ENCODE measurements at places on chromosomes 12 and 14. TPM values are rescaled to one million over a fixed set of nuclear protein-coding genes. Genes with fewer than 3 reads are reported as not detected.

Gene KCNA5
- polyA plus RNA-seq, result not detected

DNA sequence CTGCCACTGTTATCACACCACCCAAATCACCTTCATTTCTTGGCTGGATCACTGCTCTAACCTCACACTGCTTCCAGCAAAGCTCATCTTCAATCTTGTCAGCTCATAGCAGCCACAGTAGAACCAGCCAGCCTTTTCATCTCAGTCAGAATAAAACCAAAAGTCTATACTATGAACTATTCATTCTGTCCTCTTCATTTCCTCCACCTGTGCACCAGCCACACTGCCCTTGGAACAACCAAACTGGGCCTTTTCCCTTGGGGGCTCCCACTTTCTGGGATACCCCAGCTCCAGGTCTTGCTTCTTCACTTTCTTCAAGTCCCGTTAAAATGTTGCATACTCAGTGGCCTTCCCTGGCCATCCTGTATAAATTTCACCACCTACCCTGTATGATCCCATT is 234.4 kb upstream of the DAAM1 start:
- DNase-seq, result no peak

DNA sequence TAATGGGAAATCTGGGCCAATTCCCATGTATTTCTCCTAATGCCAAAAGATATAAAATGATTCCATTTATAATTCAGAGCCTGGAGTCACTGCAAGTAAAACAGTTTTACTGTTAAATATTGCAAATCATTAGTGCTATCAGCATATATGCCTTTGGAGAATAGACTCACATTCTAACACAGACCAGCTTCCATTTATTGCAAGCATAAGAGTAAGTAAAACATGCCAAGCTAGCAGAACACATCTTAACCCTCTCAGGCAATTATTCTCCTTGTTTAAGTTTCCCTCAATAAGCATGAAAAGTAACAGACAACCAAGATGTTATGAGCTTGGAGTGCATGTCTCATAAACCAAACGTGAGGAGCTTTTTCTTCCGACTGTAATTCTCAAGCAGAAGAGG is 173.9 kb upstream of the GRIP1 start:
- DNase-seq, result no peak

DNA sequence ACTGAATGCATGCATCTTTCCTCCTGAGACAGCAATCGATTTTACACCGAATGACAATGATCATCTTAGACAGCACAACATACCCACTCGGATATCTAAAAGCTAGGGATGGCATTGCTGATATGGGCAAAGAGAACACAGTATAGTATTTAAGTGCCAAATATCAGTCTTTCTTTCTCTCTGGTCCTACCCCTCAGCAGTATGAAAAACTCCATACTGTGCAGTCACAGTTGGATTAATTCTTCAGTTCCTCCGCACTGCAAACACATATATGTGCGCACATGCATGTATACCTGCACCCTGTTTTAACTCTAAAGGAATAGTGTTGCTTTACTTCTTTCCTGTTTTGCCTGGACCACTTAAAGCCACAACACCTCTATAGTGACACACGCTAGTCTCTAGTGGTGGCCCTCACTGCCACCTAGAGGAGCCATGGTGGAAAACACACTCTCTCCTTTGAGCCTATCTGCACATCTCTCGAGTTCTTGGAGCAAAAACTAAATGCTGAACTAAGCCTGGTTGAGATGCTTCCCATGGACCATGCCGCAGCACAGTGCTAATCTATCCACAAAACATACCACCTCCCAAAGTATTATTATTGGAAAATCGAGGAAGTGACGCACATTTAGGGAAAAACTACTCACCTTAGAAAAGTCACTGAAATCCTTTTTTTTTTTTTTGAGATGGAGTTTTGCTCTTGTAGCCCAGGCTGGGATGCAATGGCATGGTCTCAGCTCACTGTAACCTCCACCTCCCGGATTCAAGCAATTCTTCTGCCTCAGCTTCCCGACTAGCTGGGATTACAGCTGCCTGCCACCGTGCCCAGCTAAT is 11.9 kb downstream of the TMEM52B start:
- DNase-seq, result no peak

Gene NR1H4
- polyA plus RNA-seq, result not detected

DNA sequence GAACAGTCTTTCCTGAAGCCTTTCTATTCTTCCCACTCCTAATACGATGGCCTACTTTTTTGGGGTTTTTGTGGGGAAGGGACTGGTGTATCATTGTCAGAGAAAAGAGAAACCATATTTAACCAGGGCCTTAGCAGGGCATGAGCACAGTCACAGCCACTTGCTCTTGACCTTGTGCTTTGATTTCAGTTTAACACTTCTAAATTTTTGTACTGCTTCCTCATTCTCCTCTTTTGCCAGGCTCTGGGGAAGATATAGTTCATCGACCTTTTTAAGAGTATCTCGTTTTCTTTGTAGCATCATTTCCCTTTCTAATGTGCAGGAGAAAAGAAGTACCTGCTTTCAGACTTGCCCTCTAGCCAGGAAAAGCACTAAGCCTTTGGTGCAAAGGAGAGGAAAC is 2.2 kb downstream of the ZBTB1 start:
- DNase-seq, result no peak

Gene KRT77
- polyA plus RNA-seq, result not detected

DNA sequence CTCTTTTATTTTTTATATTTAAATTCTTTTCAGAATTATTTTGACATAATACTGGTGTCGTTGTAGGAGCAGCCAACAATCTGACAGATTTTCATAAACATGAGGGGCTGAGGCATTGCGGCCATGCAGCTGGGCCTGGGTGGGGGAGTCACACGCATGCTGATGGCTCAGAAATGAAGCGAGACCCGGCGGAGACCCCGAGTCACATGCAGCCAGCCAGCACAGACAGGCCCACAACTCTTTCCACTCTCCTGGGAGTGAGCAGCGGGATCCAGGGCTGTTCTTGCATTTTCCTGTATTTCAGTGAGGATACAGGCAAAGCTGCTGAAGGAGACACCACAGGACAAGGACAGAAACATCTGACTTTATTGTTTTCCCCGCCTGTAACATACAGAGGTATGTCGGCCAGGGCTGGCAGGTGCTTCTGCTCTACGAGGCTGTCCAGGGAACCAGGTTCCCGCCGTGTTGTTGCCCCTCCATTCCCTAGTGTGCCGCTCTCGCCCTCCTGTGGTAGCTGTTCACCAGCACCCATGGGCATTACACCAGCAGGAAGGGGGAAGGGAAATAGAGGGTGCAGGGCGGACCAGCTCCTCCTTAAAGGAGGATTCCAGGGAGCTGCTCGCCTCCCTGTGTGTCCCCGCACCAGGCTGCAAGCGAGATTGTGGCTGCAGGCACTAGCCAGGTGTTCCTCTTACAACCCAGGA is 30.5 kb downstream of the FZD10 start:
- no peak for DNase-seq

GRCh38 chr14:37246427-37246829 is 48.7 kb downstream of the MIPOL1 start:
- no peak for DNase-seq
